ENCODE measurements at places on chromosomes 16 and 17. TPM values are rescaled to one million over a fixed set of nuclear protein-coding genes. Genes with fewer than 3 reads are reported as not detected.

DNA sequence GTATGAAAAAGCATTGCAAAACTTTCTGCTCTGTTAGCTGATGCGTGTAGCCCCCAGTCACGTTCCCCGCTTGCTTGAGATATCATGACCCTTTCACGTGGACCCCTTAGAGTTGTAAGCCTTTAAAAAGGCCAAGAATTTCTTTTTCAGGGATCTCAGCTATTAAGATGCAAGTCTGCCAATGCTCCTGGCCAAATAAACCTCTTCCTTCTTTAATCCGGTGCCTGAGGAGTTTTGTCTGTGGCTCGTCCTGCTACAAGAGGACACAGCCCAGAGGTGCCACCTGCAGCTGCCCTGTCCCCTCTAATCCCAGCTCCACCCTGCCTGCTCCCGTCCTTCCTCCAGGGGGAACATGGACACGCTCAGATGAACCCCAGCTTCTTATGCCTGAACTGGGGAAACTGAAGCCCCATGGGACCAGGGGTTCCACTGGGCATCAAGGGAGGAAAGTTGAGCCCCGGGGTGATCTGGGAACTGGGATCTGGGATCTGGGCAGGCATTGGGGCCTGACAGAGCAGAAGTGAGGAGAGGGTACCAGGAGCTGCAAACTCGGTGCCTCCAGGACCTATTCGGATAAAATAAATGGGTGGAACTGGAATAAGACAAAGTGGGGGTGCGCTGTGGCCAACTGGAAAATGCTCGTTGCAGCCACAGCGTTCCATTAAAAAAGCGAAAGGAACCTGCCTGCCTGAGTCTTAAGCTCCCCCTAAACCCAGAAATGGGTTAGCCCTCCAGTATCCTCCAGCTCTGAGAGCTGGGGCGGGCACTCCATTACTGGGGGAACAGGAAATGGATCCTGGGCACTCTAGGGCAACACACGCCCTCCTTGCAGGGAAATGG lies 19.7 kb downstream of the QPRT start:
- no peak for DNase-seq

GRCh38 chr17:72511242-72511641 lies 390.4 kb downstream of the SOX9 start:
- no peak for DNase-seq

USH1G gene
- not detected for total RNA-seq

- no peak for DNase-seq
Observed at GRCh38 chr16:54194334-54194743, 92.2 kb downstream of the IRX3 start.

DNA sequence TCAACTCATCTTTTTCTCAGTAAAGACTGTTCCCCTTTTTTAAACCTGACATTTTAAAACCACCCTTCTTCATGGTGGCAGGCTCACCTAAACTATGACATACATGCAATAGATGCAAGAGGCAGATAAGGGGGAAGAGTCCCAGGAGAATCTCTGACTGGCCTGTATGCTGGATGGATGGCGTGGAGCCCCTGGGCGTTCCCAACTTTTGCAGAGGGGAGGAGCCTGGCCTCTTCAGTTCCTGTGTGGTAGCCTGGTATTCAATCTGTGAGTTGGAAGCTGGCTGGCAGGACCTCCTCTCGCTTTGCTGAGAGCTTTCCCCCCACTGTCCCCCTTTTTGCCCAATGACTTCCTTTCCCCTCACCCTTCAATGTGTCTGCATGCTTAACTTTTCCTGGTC lies 217.6 kb upstream of the CA10 start:
- no peak for DNase-seq

PIK3R5 gene
- 137 TPM for total RNA-seq

- DNase-seq, result no peak
Observed at GRCh38 chr17:17370711-17371110, 67.5 kb downstream of the NT5M start.
